ENCODE measurements at places on chromosomes 7 and 10.
A peak's percentile ranks its signal among the peaks of the same experiment; 100 is the strongest.

- peak; percentile 97 for DNase-seq
Measured at GRCh38 chr7:46932676-46933424, 649.1 kb downstream of the TNS3 start.

- no peak for DNase-seq
Measured at GRCh38 chr10:96411716-96412320, 53.0 kb upstream of the OPALIN start.

- DNase-seq: no peak
Measured at GRCh38 chr10:132444877-132445351, 47.9 kb downstream of the PWWP2B start.

- no peak for DNase-seq
Measured at GRCh38 chr7:140201393-140201792, 24.6 kb upstream of the KDM7A start.

- DNase-seq: no peak
Measured at GRCh38 chr10:127441350-127442219, 107.5 kb upstream of the NPS start.

DNA sequence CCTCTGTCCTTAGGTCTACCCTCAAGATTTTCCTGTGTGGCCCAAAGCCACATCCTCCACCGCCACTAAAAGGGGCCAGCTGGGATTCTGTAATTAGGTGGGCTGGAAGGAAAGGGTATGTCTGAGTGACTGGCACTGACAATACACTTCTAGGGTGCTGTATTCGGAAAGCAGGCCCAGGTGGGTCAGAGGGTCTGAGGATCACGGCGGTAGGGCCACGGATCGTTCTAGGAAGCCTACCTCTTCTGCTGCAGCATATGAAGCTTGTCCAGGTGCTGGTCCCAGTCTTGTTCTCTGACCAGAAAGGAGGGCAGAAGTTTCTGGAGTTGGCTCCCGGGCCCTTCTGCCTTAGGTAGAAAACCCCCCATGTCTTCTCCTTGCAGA lies 462 bp downstream of the TRPV5 start:
- no peak for DNase-seq

DNA sequence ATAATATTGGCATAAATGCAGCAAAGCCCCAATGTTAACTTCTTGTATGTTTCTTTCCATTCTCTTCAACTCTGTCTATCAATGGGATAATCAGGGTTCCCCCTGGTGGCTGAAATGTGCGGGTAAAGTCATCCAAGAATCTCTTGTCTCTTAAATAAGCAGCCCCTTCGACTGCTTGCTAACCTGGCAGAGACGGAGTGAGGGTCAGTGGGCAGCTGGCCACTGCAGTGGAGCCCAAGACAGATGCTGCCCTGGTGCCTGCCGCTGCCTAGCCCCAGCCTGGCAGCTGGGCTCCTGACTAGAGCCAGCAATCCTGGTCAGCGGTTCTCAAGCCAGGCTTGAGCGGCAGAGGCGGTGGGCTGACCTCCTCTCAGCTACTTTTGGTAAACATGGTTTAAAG lies 248.9 kb downstream of the COBL start:
- DNase-seq: peak; percentile 77

DNA sequence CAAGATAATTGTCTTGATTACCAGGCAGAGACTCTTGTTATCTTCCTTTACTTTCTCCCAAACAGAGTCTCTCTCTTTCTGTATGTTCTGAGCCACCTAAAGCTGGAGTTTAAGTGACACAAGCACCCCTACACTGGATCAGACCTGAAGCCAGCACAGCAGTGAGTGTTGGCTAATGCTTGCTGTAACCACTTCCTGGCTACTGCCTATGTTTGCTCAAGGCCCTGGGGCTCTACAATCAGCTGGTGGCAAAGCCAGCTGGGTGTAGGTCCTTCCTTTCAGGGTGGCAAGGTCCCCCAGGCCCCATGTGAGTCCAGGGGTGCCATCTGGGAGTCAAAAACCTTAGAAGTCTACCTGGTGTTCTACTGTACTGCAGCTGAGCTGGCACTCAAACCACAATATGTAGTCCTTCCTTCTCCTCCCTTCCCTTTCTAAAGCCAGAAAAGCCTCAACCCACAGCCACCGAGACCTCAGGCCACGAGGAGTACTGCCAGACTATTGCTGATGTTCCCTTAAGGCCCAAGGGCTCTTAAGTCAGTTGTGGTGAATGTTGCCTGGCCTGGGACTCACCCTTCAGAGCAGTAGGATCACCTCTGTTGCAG lies 416.3 kb downstream of the ADRA2A start:
- no peak for DNase-seq

DNA sequence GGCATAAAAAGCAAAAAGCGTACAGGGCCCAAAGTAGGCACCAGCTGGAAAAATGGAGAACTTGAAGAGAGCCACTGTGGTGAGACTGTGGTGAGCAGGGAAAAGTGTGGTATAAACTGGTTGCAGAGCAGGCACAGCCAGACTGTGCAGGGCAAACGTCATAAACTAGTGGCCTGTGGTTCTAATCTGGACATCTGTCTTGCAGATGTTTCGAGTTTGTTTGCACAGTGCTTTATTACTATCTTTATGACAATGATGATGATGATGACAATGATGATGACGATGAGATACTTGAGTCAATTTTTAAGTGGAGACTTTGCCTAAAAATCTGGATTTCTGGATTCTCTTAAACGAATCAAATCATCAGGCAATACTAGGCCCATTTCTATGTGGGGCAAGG lies 45.7 kb downstream of the SEMA3C start:
- peak; percentile 51 for DNase-seq

DNA sequence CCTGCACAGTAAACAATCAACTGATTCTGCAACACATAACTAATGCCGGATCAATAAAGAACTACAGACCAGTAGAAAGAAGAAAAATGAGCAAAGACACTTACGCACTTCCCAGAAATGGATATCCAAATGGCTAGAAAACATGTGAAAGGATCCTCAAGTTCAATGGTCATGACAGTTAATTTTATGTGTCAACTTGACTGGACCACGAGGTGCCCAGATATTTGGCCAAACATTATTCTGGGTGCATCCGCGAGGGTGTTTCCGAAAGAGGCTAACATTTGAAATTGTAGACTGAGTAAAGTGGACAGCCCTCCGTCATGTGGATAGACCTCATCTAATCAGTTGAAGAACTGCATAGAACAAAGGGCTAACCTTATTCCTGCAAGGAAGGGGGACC lies 102.0 kb downstream of the SFMBT2 start:
- no peak for DNase-seq

DNA sequence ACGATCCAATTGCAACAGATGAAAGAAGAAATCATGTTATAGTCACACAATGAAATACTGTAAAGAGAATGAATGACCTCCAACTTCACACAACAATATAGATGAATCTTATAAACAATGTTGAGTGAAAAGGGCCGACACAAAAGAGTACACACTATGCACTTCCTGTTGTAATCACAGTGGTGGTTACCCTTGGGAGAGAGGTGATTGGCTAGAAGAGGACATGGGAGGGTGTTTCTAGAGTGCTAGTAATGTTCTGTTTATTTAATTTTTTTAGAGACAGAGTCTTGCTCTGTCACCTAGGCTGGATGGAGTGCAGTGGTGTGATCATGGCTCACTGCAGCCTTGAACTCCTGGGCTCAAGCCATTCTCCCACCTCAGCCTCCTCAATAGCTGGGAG lies 82.5 kb downstream of the NDUFB2 start:
- DNase-seq: no peak

DNA sequence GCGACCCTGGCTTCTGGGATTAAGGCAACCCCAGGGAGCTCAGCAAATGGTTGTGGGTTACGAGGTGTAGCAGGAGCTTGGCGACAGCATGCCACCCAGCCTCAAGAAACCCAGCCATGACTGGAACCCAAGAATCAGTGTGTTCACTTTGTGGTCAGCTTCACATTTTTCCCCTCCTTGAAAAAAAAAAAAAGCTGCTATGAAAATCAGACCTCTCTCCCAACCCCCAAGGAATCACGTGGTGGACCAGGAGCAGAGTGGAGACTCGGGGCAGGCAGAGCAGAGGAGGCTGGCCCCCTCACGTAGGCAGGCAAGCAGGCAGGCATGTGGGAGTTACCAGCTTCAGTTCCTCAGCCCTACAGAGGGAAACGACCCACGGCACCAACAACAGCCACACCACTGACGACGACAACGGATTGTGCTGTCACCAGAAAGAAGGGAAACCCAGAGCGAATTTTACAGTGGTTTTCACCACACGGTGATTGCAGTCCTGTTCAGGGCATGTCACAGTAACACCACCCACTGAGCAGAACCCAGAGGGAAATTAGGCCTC lies 203.4 kb downstream of the SLC25A13 start:
- no peak for DNase-seq

GRCh38 chr10:115972426-115972825 lies 300.6 kb downstream of the GFRA1 start:
- DNase-seq: no peak

DNA sequence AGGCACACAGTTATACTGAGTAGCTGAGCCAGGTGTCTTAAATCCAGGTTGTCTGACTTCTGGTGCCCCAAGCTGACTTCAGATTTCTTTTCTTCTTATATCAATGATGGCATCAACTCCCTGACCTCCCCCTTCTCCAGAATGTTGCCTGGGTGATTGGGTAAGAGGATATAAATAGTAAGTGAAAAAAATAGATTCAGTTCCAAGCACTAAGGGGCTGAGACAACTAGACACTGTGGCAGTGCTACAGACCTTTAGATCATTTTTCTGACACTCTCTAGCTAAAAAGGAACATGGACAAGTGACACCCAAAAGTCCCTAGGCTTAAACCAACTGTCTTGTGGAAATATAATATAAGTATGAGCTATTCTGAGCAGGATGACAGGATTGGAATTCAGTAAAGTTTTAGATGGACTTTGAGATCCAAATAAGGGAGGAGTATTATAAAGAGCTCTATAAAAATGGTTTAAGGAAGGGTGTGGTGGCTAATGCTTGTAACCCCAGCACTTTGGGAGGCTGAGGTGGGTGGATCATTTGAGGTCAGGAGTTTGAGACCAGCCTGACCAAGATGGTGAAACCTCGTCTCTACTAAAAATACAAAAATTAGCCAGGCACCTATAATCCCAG lies 589.1 kb upstream of the GALNT17 start:
- no peak for DNase-seq

DNA sequence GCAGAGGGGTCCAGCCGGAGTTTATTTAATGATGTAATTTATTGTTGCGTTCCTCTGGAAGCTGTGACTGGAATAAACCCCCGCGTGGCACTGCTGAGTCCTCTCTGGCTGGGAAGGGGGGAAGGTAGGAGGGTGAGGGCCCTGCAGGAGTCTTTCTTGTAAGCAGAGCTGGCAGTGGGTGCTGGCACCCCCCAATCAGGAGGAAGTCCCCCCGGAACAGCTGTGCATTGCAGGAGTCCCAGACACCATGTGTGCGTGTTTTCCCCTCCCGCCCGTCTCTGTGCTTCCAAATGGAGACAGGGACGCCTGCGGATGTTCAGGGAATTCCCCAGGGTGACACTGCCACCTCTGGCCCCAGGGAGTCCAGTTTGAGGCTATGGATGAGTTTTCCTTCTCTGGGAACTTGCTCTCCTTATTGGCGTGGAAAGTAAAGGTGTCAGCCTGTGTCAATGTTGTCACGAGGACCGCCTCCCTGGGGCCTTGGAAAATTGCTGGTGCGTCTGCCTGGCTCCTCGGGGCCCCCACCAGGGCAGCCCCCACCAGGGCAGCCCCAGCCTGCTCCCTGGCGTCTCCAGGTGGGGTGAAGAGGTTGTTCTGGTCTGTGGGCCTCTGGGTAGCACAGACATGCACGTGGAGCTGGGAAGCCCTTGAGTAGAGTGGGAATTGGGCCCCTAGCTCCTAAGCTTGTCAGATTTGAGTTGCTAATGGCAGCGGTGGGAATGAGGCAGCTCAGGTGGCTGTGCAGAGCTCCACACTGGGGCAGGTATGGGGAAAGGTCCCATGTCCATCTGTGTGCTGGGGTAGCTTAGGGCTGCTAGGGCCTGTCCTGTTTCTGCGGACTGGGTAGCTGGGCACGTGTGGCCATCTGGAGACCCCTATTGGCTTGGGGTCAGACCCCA lies 2.7 kb downstream of the FZD9 start:
- no peak for DNase-seq

DNA sequence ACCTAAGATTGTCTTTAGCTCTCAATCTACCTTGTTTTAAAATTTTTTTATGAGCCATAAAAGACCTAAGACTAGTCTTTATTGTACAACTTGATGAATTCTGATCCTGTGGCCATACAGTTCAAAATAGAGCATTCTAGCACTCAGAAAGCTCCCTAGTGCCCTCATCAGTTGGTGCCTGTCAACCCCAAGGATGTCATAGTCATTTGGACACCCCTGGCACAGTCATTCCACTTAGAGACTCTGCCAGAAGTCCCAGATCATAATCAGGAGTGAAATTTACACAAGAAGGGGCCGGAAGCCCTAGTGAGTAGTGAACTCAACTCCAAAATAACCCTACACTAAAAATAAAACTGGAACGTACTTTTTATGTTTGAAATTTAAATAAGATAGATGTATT lies 80.0 kb upstream of the INSIG1 start:
- DNase-seq: no peak

DNA sequence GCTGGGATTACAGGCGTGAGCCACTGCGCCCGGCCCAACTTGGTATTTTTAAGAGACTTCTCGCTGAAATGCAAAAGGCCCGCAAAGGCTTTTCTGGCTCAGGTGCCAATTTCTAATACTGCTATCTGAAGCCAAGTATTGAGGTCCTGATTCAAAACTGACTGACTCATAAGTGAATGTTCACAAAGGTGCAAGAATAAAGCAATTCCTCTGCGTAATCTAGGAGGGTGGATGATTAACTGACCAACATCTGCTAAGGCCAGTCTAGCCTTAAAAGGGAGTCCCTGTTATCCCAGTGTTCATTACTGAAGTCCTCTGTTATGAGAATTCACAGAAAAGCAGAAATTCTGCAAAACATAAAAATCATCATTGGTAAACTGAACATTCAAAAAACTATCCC lies 111.4 kb downstream of the SRPK2 start:
- peak; percentile 92 for DNase-seq

DNA sequence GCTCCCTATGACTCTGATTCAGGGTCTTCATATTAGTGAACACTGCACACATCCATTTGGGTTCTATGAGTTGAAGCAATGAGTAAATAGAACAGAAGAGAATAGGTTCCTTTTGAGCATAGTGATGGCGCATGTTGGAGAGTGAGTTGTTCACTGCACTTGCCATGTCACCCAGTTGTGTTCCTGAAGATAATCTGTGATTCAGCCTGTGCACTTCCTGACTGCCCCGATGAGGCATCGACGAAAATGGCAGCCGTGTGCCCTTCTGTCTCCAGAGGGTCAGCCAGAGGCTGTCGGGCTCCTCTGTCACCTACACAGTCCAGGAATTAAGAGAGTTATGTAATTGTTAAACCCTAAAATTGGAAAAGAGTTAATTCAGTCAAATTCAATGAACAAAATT lies 94.7 kb downstream of the GALNT11 start:
- DNase-seq: peak; percentile 8

DNA sequence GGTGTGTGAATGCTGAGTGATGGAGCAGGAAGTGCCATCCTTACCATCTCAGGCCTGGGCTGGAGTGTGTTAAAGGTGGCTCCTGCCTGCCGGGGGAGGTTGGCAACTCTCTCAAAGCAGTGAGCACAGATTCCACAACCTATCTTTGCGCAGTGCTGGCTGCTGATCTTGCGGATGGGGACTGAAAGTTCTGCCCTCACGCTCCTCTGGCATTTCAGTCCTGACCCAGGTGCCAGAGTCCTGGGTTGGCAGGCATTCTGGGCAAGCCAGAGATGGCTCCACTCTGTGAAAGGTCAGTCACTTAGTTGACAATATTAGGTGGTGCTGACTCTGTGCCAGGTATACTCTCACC lies 315.5 kb downstream of the RPS24 start:
- no peak for DNase-seq

- DNase-seq: no peak
Measured at GRCh38 chr7:55362927-55363326, 2.2 kb upstream of the LANCL2 start.

All from fibroblast of mammary gland (primary cell).